ENCODE measurements at places on chromosomes 6 and 20.

DNA sequence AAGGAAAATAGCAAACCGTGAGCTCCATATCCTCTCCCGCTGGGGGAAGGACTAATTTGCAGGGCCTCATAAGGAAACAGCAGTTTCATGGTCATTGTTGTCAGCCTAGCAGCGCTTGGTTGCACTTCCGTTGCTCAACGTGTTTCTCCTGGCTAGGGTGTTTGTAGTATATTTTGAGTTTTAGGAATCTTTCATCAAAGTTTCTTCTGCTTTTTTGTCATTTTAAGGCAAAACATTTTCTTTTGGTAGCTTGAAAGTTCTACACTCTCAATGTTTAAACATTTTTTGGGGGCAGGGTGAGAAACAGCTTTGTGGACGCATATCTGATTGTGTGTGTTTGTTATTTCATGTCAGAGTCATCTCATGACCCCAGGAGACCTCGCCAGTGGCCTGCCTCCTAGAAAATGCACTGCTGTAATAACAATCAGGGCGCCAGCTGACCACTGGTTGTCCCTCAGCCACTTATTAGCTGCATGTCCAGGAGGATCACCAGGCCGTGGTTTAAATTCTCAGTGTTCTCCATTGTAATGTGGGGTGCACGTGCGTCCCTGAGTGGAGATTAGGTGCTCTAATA is 20.6 kb downstream of the JARID2 start:
- DNase-seq: no peak

DNA sequence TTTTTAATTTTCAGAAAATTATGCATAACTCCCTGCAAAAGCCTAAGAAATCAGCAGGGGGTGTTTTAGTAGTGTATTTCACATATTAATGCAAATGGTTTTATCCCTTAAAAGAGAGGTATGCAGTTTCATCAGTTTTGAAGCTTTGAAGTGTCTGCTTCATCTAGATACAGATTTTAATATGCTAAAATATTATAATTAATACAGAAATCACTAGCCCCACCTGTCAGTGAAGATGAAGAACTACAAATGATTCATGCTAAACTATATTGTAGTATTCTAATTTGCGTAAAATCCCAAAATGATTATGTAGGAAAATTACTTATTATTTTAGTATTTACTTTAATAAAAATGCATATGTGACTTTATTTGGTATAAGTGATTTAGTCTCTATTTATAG is 2.9 kb upstream of the TFB1M start:
- no peak for DNase-seq

GRCh38 chr6:15555101-15556038 is 107.5 kb downstream of the DTNBP1 start:
- no peak for DNase-seq

- no peak for DNase-seq
Measured at GRCh38 chr6:125393449-125393858, 91.7 kb upstream of the HDDC2 start.

GRCh38 chr6:83265384-83265783 is 72.2 kb downstream of the RWDD2A start:
- DNase-seq: no peak

DNA sequence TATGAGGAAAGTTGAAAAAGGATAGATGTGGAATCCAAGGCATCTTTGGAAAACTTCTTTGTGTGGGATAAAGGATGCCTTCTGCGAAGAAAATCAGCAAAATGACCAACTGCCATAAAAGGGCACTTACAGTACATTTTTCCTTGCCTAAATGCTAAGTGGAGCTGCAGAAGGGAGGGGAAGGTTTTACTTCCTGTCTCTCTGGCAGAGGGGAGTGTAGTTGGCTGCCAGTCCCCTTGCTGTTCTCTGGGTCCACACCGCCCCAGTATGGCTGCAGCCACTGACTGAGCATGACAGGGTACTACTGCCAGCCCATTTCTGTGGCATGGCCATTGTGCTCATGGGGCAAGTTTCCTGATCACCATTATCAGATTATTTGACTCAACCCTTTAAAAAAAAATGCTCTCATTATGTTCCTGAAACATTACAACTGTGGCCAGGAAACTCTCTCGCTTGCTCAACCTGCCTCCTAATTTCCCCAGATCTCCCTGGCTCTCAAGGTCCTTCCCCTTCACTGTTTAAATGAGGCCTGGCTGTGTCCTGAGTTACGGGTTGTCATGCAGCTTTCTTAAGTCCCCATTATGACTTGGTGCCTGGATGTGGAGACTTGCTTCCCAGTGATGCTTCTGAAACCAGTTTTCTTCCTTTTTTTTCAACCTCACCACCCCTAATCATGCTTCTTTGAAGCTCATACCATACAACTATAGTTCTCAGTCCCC is 34.5 kb upstream of the FAM184A start:
- DNase-seq: no peak

DNA sequence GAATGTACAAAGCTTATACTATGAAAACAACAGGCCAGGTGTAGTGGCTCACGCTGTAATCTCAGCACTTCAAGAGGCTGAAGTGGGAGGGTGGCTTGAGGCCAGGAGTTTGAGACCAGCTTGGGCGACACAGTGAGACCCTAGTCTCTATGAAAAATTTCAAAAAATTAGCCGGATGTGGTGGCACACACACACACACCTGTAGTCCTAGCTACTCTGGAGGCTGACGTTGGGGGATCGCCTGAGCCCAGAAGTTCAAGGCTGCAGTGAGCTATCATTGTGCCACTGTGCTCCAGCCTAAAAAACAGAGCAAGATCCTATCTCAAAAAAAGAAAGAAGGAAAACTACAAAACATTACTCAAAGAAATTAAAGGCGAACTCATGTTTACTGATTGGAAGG is 7.3 kb upstream of the ASF1A start:
- no peak for DNase-seq

- DNase-seq: no peak
Measured at GRCh38 chr6:148689168-148689567, 57.7 kb upstream of the UST start.

- DNase-seq: no peak
Measured at GRCh38 chr6:43953794-43954310, 173.4 kb downstream of the MRPL14 start.

- DNase-seq: no peak
Measured at GRCh38 chr6:11710311-11710761, 68.3 kb downstream of the ADTRP start.

GRCh38 chr6:149560736-149561135 is 5.4 kb upstream of the GINM1 start:
- no peak for DNase-seq

GRCh38 chr6:165448210-165448609 is 138.8 kb upstream of the C6orf118 start:
- DNase-seq: no peak

- DNase-seq: no peak
Measured at GRCh38 chr20:10201321-10201870, 17.2 kb upstream of the SNAP25 start.

DNA sequence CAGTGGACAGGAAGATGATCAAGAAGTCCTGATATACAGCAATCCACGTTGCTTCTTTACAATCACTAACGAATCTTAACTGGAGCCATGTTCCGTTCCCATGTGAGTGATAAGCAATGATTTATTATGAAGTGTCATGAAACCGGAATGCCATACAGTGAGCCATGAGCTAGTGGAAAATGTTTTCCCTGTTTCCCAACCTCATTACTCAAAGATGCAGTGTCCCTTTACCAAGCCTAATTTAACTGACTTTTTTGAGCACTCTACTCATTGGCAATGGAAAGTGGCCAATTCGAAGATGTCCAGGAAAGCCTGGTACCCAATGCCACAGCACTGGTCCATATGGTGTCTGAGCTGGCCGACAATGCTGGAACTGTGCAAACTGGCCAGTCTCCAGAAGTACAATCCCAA is 148.3 kb downstream of the ZNF217 start:
- no peak for DNase-seq

DNA sequence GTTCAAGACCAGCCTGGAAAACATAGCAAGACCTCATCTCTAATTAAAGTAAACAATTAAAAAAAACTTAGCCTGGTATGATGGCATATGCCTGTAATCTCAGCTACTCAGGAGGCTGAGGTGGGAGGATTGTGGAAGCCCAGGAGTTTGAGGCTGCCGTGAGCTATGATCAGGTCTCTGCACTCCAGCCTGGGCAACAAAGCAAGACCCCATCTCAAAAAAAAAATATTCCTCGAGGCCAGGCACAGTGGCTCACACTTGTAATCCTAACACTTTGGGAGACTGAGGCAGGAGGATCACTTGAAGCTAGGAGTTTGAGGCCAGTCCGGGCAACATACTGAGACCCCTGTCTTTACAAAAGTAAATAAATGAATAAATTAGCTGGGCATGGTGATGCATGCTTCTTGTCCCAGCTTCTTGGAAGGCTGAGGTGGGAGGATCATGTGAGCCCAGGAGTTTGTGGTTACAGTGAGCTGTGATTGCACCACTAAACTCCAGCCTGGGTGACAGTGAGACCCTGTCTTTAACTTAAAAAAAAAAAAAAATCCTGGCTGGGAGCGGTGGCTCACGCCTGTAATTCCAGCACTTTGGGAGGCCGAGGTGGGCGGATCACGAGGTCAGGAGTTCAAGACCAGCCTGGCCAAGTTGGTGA is 9.3 kb upstream of the C2 start:
- no peak for DNase-seq

GRCh38 chr6:7590918-7591302 is 912 bp downstream of the SNRNP48 start:
- DNase-seq: no peak

DNA sequence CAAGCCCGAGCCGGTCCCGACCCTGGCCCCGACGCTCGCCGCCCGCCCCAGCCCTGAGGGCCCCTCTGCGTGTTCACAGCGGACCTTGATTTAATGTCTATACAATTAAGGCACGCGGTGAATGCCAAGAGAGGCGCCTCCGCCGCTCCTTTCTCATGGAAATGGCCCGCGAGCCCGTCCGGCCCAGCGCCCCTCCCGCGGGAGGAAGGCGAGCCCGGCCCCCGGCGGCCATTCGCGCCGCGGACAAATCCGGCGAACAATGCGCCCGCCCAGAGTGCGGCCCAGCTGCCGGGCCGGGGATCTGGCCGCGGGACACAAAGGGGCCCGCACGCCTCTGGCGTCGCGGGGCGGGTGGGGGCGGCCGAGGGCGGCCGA is 37.5 kb downstream of the YTHDF1 start:
- DNase-seq: no peak
